Endodermal cell (in vitro differentiated cells): ENCODE measurements at places on chromosomes 1 and 21.

GRCh38 chr1:231192620-231193163 is 30.8 kb downstream of the TRIM67 start:
- H3K4me1 ChIP-seq = peaks cover 20% of the 10 kb centered on the region
- no peaks in the 10 kb centered on the region for H3K36me3 ChIP-seq
- no peaks in the 10 kb centered on the region for H3K27me3 ChIP-seq
- DNase-seq = no peak
- H3K27ac ChIP-seq = no peak overlapping the region

DNA sequence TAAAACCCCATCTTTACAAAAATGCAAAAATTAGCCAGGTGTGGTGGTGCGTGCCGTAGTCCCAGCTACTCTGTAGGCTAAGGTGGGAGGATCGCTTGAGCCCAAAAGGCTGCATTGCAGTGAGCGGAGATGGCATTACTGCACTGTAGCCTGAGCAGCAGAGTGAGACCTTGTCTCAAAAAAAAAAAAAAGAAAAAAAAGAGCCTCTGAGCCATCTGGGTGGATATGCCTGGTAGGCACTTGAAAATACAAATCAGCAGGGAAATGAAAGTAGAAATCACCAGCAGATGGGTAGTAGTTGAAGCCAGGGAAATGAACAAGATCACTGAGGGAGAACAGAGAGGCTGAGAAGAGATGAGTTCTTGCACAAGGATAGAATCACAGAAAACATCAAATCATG is 131.0 kb upstream of the HMCN1 start:
- H3K27me3 ChIP-seq = no peaks in the 10 kb centered on the region
- no peaks in the 10 kb centered on the region for H3K4me1 ChIP-seq
- H3K36me3 ChIP-seq = no peaks in the 10 kb centered on the region
- H3K27ac ChIP-seq = no peak overlapping the region
- DNase-seq = no peak

DNA sequence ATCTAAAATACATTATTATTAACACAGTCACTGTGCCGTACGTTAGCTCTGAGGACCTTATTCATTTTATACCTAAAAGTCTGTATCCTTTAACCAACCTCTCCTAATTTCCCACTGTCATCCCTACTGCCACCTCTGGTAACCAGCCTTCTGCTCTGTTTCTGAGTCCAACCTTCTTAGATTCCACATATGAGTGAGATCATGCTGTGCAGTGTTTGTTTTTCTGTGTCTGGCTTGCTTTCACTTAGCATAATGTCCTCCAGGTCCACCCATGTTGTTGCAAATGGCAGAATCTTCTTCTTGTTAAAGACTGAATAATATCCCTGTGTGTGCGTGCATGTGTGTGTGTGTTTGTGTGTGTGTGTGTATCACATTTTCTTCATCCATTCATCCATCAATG is 64.2 kb downstream of the ETS2 start:
- no peak overlapping the region for H3K4me3 ChIP-seq
- no peaks in the 10 kb centered on the region for H3K4me1 ChIP-seq
- no peaks in the 10 kb centered on the region for H3K27me3 ChIP-seq
- no peak for DNase-seq

GRCh38 chr1:229864686-229865230 is 202.3 kb upstream of the GALNT2 start:
- H3K4me1 ChIP-seq = no peaks in the 10 kb centered on the region
- no peak for DNase-seq
- no peaks in the 10 kb centered on the region for H3K36me3 ChIP-seq
- no peak overlapping the region for H3K4me3 ChIP-seq
- no peaks in the 10 kb centered on the region for H3K27me3 ChIP-seq

DNA sequence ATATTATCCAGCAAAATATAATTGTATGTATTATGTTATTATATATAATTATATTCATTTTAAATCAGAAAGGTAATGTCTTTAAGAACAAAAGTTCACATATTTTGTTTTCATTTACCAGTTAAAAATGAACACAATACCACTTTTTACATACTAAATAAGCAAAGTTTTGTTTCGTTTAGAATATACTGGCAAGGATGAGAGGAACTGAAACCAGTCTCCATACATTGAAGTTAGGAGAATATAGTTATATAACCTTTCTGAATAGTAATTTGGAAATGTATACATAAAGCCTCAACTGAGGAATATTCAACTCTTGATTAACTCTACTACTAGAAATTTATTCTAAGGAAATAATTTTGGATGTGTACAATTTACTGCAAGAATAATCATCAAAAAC is 110.5 kb downstream of the ZNF644 start:
- DNase-seq = no peak
- no peak overlapping the region for H3K27ac ChIP-seq
- peaks cover 49% of the 10 kb centered on the region for H3K36me3 ChIP-seq
- H3K27me3 ChIP-seq = no peaks in the 10 kb centered on the region
- no peak overlapping the region for H3K4me3 ChIP-seq

GRCh38 chr1:33080373-33080772 is 580 bp upstream of the AZIN2 start:
- no peaks in the 10 kb centered on the region for H3K4me1 ChIP-seq
- H3K4me3 ChIP-seq = peak overlapping the region; percentile 83
- H3K27me3 ChIP-seq = peaks cover 42% of the 10 kb centered on the region
- no peak for DNase-seq
- no peaks in the 10 kb centered on the region for H3K36me3 ChIP-seq

- peak overlapping the region; percentile 45 for H3K27ac ChIP-seq
- DNase-seq = no peak
- H3K4me3 ChIP-seq = no peak overlapping the region
Observed at GRCh38 chr1:8600336-8600735, 217.1 kb downstream of the RERE start.

GRCh38 chr21:39874206-39874605 is 7.0 kb downstream of the PCP4 start:
- no peak for DNase-seq
- no peaks in the 10 kb centered on the region for H3K27me3 ChIP-seq
- no peak overlapping the region for H3K4me3 ChIP-seq

DNA sequence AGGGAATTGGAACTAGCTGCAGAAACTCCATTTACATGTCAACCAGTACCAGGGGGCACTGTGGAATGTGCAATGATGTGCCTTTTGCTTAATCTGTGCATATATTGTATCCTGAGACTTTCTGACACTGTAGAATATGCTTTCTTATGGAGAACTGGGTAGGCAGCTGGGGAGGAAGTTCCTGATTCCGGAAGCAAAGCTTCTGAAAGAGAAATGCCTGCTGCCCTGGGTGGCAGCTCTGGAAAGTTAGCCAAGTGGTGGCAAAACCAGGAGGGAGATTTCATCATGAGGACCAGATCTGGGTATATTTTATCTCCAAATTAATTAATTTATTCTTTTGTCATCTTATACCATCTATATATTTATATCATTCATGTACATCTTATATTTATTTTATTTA is 116.7 kb downstream of the XCL2 start:
- no peaks in the 10 kb centered on the region for H3K27me3 ChIP-seq
- no peak overlapping the region for H3K27ac ChIP-seq
- no peak for DNase-seq
- no peaks in the 10 kb centered on the region for H3K36me3 ChIP-seq
- no peak overlapping the region for H3K4me3 ChIP-seq
